NCI-H748 treated with DMSO at 0.1 percent for 48 hours (cell line): ENCODE measurements at places on chromosomes 4 and X.

DNA sequence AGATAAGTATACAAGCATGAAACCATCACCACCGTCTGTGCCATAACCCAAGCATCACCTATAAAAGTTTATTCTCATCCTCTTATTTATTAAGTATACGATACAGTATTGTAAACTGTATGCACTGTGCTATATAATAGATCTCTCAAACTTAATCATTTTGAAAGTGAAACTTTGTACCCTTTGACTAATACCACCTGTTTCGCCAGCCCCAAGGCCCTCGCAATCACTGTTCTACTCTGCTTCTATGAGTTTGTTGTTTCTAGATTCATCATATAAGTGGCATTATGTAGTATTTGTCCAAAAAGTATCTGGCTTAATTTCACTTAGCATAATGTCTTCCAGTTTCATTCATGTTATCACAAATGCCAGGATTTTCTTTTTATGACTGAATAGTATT, 72.1 kb upstream of the DOCK11 start:
- no peak for DNase-seq

DNA sequence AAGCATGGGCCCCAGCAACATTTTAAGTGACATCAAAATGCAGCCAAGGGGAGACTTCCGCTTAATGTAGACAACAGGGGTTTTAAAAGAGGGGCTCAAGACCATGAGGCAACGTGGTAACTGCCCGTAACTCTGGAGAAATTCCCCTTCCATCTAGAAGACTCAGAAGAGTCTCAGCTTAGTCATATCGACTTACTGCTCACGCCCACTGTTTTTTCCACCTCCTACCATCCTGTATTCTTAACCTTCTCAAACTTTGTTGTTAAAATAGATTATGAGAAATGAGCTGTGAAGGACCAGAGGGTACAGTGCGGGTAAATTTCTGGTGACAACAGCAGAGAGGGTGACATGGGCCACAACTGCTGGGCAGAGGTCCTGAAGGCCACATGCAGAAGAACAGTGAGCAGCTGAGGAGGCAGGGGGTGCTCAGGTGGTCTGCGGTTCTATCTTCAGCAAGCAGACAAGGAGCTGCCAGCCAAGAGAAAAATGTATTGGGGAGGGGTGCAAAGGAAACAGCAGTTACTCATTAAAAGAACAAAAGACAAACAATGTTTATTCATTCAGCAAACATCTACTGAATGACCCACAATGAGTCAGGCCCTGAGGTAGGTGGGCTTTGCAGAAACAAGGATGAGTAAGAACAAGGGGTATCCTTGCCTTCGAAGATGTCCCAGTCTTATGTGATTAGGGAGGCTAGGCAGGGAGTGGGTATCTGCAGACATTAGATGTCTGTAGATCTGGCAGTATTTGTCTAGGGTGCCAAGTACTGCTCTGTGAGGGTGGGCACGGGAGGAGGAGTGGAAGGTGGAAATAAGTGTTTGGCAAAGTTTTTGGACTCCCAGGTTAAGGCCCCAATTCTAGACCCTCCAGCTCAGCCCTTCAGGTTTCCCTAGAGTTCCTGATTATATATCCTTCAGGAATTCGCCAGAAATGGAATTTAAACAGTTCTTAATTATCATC, 175.3 kb downstream of the TSPAN5 start:
- DNase-seq: no peak

DNA sequence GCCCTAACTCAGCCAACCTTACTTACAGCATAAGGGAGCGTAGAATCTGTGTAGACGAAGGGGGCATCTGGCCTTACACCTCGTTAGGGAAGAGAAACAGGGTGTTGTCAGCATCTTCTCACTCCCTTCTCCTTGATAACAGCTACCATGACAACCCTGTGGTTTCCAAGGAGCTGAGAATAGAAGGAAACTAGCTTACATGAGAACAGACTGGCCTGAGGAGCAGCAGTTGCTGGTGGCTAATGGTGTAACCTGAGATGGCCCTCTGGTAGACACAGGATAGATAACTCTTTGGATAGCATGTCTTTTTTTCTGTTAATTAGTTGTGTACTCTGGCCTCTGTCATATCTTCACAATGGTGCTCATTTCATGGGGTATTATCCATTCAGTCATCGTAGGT, 14.6 kb downstream of the PLP1 start:
- peak; percentile 1 for DNase-seq

GRCh38 chr4:22233230-22233629, 282.6 kb downstream of the ADGRA3 start:
- DNase-seq: no peak

DNA sequence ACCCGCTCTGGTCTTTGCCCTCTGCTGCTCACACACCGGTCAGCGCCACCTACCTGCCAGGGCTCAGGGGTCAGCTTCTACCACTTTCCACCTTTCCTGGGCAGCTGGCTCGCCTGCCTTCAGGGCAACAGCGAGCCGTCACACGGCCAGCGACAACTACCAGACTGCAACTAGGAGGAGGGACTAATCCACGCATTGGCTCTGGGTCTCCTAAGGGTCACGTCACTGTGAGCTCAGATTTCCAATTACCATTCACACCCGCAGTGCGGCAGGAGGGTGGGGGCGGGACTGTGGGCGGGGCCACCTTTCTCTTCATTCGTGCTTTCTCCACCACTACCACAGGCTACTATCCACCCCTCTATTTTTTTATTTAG, at the start of gene BEX5:
TSS of gene BEX5 (minus strand) at position 172 of the 374 bp plus-strand sequence. CDS start 1,712 bp downstream, outside the sequence.
- DNase-seq: peak; percentile 65

- no peak for DNase-seq
Observed at GRCh38 chr4:150679018-150679764, 97.2 kb downstream of the MAB21L2 start.

DNA sequence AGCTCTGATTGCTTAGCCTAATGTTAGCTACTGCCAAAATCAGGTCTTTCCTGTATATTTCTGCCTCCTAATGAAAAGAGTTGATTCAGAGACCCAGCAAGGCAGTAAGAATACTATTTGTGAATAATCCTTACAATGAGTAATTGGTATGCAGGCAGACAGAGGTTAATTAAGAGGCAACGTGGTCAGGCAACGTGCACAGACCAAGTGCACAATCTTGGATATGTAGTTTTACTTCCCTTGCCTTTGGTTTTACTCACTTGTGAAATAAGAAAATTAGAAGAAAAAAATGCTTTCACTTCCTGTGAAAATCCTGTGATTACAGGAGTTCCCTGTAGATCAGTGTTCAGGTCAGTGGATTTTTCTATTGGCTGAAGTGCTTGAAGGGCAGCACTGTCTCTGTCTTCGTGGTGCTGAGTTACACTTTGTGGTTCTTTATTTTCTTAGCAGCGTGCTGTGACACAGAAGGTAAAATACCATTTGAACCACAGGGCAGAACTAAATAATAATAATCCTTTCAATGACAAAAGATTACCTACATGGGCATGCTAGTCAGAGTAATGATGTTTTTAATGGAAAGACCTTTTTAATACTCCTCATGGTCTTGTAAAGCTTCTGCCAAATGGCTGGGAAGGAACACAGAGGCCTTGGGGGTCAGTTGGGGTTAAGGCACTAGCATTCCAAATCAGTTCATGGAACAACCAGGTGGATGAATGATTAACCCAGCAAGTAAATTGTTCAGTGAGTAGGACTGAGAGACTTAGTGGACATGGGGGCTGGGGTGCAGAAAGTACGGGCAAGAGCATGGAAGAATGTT, 430.9 kb downstream of the MAPK10 start:
- no peak for DNase-seq

DNA sequence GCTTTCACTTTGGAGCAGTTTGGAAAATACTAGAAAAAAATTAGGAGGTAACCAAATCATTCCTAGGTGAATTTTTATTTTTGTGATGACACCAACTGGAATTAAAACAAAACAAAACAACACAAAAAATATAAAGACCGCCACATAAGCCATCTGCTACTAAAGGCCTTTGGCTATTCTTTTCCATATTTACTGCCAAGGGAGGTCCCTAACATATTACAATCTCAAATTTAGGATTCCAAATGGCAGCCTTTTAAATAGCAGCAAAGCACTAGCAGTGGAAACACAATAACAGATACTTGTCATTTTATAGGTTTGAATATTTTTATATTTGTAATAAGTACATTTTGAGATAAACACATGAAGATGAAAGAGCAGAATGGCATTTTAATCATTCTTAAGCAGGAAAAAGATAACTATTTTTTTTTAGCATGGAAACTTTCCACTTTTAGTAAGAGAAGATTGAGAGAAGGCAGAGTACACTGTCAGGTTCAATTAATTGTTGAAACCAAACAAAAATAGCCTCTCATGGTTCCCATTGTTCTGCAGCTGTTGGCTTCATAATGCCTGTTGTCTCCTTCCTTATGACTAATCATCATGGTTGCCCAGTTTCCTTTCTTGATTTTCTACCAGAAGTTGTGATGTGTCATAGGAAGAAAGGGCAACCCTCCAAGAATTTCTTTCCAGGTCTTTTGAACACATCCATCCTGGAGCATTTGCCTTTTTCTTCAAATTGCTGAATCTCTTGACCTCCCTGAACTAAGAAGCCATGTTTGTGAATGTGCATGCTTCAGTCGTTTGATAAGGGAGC, 219.0 kb upstream of the EMCN start:
- DNase-seq: no peak

GRCh38 chr4:11534623-11535302, 106.1 kb upstream of the HS3ST1 start:
- no peak for DNase-seq

DNA sequence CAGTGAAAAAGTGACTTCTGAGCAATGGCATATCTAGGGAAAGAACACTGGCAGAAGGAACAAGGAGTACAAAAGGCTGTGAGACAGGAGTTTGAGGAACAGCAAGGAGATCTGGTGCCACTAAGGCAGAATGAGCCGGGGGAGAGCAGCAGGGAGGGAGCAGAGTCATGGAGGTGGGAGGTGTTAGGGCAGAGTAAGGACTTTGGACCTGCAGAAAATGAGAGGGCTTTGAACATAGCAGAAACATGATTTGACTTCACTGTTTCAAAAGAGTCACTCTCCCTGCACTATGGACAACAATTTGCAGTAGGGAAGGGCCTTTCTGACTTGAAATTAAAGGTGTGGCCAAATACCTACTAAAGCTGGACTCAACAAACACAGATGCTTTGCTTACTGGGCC, 356.2 kb downstream of the ADGRL3 start:
- DNase-seq: no peak

DNA sequence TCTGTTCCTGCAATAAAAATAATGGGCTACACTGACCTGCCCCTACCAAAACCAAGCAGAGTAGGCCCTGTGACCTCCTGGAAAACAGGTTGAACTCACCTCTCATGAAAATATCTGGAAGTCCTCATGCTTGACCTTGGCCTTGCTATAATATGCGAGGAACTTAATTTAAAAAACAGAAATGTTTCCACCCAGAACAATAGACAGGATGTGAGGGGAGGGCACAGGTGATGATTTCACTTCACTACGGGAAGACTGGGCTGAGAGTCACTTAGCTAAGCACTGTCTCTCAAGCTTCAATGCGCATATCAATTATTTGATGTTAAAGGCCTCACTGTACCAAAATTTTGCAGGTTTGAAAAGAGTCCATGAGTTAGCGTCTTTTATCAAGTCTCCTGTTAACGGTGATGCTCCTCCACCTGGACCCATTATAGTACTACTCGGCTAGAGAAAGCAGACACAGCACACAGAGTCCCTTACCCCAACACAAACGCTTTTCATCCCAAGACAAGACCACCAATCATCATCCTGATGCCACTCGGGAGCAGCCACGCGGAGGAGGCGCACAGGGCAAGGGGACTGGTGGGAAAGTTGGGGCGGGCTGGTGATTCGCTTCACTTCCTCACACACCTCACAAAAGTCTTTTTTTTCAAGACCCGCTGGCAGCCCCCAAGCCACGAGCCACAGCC, 25.9 kb downstream of the ZNF721 start:
- no peak for DNase-seq

DNA sequence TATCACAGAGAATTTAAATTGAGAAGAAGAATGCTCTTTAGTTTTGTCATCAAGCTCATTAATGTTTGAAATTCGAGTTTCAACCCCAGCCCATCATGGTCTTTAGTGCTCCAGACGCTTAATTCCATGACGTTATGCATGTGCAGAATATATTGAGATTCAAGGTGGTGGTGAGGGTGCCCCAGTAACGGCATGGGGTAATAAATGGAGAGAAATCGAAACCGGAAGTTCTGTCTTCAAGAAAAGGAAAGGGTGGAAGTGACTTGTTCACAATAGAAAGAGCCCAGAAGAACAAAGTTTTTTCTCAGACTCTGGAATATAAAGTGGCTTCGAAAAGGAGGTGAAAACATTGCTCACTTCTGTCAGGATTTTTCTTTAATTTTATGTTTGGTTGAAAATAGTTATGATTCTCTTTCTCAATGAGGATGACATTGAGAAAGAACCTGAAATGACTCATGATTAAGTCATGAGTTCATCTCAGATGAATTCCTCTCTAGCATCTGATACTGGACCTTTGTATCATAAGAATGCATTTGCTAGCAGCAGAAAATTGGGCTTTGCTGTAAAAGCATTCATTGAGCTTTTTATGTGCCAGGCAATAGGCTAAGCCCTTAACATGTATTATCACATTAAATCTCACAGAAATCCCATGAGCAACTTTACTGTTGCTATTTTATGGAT, 779 bp upstream of the DDX60L start:
- DNase-seq: no peak

GRCh38 chrX:41144873-41145272, 59.6 kb downstream of the USP9X start:
- DNase-seq: no peak
